ENCODE measurements at places on chromosomes 13 and 19.

GRCh38 chr13:46578590-46578975 is 25.6 kb downstream of the LRCH1 start:
- DNase-seq, result no peak

GRCh38 chr19:46404753-46405468 is 8.5 kb downstream of the CCDC8 start:
- DNase-seq, result peak; percentile 41

- DNase-seq, result no peak
These were observed 1709.2 kb upstream of the PCDH20 start for GRCh38 chr13:63124863-63125262.

GRCh38 chr13:113147206-113147605 is 11.2 kb upstream of the PROZ start:
- no peak for DNase-seq

DNA sequence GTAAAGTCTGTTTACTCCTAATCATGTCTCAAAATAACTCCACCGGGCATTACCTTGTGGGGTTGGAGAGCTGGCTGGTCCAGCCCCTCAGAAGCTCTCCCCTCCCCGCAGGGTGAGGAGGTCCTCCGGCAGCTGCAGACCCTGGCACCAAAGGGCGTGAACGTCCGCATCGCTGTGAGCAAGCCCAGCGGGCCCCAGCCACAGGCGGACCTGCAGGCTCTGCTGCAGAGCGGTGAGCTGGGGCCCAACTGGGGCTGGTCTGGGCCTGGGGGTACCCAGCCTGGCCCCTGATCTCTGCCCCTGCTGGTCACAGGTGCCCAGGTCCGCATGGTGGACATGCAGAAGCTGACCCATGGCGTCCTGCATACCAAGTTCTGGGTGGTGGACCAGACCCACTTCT is 20.2 kb downstream of the HIPK4 start:
- DNase-seq, result no peak

DNA sequence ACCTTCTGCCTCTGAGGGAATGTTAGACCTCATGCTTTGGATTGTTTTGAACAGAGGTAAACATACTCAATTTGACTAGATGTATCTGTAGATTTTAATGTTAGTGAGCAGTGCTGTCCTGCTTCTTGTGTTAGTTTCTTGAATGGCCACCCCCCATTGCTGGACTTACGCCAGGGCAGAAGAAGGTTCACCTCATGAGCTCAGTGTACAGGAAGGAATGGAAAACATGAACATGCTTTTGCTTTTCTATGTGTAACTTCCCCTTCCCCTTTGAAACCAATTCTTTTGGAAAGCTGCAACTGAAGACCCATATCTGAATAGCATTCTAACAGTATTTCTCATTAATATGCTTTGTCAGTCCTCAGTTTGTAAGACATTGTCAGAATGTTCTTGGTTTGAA is 32.3 kb downstream of the WASF3 start:
- DNase-seq, result no peak

DNA sequence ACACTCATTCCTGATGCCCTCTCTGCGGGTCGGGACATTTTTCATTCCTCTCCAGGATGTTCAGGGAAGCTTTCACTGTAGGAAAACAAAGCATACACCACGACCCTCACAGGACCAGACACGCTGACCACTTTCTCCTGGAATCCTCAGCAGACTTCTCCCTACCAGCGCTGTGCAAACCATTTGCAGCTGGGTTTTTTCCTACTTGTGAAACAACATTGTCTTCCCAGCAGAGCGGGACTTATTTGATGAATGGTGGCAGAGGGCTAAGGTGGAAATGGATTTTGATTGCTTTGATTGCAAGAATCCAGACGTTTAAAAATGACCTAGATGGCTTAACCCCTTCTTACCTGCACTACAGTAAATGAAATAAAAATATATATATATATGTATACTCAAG is 265.9 kb downstream of the TBC1D4 start:
- no peak for DNase-seq

- no peak for DNase-seq
These were observed 53.4 kb upstream of the KLF12 start for GRCh38 chr13:74187564-74187963.

- no peak for DNase-seq
These were observed 61.2 kb downstream of the KLF2 start for GRCh38 chr19:16385821-16386220.

DNA sequence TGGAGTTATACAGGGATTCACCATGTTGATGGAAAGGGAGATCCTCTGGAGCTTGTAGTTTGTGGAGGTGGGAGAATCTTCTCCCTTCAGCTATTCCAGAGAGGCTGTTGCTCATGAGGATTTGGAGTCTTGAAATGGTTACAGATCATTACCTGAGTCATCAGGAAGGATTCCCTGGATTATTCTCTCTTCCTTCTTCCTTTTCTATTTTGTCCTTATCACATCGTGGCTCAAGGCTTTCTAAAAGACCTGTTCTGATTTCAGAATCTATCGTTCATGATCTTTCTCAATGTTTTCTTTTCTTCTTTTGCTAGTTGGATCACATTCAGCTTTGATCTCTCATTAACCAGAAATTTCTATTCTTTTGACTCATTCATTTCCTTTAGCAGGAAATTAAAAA is 196.0 kb downstream of the KLF5 start:
- DNase-seq, result no peak
